Aorta (tissue), 5 donors: ENCODE measurements at places on chromosomes 11 and 22. TPM values are rescaled to one million over a fixed set of nuclear protein-coding genes. Genes with fewer than 3 reads are reported as not detected.

- H3K4me3 ChIP-seq = no peak within 1 kb of the TSS
- no peak within 1 kb of the TSS for H3K27ac ChIP-seq
- H3K27me3 ChIP-seq = no peaks in the 10 kb centered on the region
Observed at GRCh38 chr11:22337596-22338485, at the start of gene SLC17A6. Gene SLC17A6, plus strand, starts transcription at chr11:22338381. Its CDS starts 153 bp downstream, at chr11:22338534.

OR8K3 gene
- total RNA-seq = not detected

NOX4 gene
- 91.9 TPM for total RNA-seq

GRCh38 chr11:3166268-3167142, 1.4 kb upstream of the OSBPL5 start:
- H3K4me1 ChIP-seq = no peaks in the 10 kb centered on the region
- no peaks in the 10 kb centered on the region for H3K27me3 ChIP-seq
- H3K27ac ChIP-seq = no peak overlapping the region
- no peaks in the 10 kb centered on the region for H3K36me3 ChIP-seq
- no peak overlapping the region for H3K4me3 ChIP-seq
- peak; percentile 44 for DNase-seq

GRCh38 chr11:14411818-14412217, 52.8 kb upstream of the RRAS2 start:
- no peak overlapping the region for H3K4me3 ChIP-seq
- H3K4me1 ChIP-seq = peaks cover 2% of the 10 kb centered on the region
- no peaks in the 10 kb centered on the region for H3K36me3 ChIP-seq
- no peaks in the 10 kb centered on the region for H3K27me3 ChIP-seq
- peak; percentile 66 for DNase-seq

DNA sequence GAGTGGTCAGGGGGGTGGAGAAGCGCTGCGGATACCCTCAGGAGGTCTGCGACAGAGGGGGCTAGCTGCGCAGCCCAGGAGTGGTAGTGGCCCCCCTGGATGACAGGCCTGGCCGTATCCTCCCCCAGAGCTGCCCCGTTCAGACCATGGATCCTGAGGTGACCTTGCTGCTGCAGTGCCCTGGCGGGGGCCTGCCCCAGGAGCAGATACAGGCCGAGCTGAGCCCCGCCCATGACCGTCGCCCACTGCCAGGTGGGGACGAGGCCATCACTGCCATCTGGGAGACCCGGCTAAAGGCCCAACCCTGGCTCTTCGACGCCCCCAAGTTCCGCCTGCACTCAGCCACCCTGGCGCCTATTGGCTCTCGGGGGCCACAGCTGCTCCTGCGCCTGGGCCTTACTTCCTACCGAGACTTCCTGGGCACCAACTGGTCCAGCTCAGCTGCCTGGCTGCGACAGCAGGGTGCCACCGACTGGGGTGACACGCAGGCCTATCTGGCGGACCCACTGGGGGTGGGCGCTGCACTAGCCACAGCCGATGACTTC, 505 bp downstream of the NUDT22 start:
- DNase-seq = peak; percentile 83
- no peaks in the 10 kb centered on the region for H3K27me3 ChIP-seq
- no peaks in the 10 kb centered on the region for H3K4me1 ChIP-seq
- H3K27ac ChIP-seq = peak overlapping the region; percentile 75

DNA sequence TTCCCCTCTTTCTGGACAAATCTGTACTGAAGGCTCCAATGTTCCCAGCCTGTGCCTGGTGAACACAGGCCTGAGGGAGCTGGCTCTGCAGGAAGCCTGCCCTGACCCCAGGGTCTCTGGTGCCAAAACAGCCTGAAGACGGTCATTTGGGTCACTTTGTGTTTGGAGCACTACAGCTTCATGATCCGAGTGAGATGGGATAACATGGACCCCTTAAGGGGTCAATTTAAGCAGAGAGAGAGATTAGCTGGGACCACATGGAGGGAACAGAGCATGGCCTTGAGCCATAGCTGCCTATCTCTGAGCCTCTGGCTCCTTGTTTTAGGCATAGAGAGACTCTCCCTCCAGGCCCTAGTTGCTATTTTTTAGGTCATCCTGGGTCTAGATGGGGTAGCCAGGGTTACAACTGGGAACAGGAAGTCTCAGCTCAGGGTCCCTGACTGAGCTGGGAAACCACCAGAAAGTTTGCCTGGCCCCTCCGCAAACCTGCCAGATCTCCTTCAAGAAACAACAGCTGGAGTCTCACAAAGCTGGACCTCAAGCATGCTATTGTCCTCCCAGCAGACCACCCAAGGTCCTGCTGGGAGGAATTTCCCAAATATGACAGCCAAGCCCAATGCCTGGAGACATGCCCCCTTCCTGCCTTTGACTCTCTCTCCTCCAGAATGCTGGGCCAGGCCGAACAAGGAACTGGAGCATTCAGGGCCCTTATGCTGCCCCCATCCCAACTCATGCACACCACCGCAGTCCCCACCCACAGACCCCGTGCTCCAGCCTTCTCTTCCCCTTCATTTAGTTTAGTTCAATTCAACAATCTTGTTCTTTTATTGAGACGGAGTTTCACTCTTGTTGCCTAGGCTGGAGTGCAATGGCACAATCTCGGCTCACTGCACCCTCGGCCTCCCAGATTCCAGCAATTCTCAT, 4.0 kb downstream of the SLCO2B1 start:
- H3K36me3 ChIP-seq = no peaks in the 10 kb centered on the region
- H3K27ac ChIP-seq = no peak overlapping the region
- H3K27me3 ChIP-seq = no peaks in the 10 kb centered on the region
- no peaks in the 10 kb centered on the region for H3K4me1 ChIP-seq

- no peak overlapping the region for H3K27ac ChIP-seq
- no peaks in the 10 kb centered on the region for H3K27me3 ChIP-seq
- H3K4me1 ChIP-seq = peaks cover 4% of the 10 kb centered on the region
- DNase-seq = peak; percentile 64
Observed at GRCh38 chr11:131748151-131749050, 378.0 kb downstream of the NTM start.
